GM03348 (cell line): ENCODE measurements at places on chromosomes 6 and 20.

GRCh38 chr6:42333612-42334011 lies 116.0 kb upstream of the MRPS10 start:
- no peak for DNase-seq

- no peak for DNase-seq
These were observed 132.6 kb upstream of the ASCC3 start for GRCh38 chr6:101013612-101014195.

DNA sequence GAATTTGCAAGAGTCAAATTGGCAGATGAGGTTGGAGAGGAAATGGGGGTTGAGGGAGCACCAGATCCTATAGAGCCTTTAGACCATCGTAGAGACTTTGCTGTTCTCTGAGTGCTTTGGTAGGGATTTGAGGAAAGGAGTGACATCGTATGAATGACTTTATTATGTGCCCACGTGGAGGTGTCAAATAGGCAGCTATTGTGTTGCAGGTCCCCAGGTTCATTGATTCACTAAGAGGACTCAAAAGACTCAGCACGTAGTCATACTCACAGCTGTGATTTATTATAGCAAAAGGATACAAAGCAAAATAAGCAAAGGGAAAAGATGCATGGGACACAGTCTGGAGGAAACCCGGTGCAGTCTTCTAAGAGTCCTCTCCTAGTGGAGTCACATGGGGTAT lies 2.2 kb downstream of the MTRES1 start:
- no peak for DNase-seq

DNA sequence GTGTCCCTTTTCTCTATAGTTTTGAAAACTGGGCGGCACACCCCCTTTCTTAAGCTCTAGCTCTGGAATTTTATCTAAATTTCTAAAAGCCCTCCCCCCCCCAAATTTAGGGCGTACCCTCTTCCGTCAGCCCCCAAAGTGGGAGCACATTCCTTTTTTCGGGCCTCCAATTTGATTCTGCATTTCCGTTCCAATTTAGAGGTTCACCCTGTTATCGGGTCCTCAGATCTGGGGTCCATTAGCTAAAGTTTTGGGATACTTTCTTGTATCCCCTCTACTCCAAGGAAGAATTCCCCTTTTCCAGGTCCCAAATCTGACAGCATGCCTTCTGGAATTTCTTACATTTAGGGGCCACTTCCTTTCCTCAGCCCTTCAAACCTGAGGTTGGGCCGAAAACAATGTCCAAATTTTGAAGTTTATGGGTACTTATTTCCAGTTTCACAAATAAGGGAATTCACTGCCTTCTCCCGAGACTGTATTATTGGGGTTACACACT lies 796 bp downstream of the PHF20 start:
- DNase-seq: no peak

- DNase-seq: no peak
These were observed 101.2 kb upstream of the TRAF3IP2 start for GRCh38 chr6:111706841-111707391.

DNA sequence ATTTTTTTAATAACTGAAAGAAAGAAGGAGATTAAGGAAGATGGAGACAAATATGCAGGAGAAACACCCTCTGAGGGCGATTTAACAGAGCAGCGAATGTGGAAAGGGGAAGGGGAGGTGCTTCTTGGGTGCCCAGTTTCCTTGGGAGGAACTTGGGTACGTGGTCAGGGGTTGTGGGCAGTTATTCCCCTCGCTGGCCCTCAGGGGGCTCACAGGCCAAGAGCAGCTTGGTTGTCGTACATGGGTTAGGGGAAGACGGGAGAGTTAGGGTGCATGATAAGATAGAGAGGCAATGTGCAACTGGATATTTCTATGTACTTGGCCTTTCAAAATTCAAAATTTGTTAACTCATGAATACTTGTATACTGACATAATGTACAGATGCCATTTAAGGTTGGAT lies 7.0 kb upstream of the TUBB2A start:
- no peak for DNase-seq

DNA sequence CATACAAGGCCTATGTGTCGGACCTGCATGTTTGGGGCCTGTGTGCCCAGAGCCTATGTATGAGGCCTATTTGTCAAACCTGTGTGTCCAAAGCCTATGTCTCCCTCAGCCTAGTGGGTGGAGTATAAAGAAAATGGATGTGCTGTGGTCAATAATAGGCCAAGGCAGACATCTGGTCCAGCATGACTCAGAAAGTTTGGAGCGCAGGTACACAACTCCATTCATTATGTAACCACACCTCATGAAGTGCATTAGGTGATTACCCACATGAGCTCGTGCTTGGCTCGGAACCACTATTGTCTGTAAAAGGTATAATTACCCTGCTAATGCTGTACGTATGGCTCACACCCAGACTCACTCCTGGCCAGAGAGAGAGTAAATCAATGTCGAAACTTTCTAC lies 302.4 kb upstream of the POU3F2 start:
- no peak for DNase-seq

- no peak for DNase-seq
These were observed 104.9 kb downstream of the SNX5 start for GRCh38 chr20:17863577-17864292.
